ENCODE measurements at places on chromosomes 4 and X. TPM values are rescaled to one million over a fixed set of nuclear protein-coding genes. Genes with fewer than 3 reads are reported as not detected.

SORBS2 gene
- 33.2 TPM for total RNA-seq

- DNase-seq: no peak
- H3K36me3 ChIP-seq: no peaks in the 10 kb centered on the region
- no peak overlapping the region for H3K4me3 ChIP-seq
- no peak overlapping the region for H3K27ac ChIP-seq
- H3K4me1 ChIP-seq: no peaks in the 10 kb centered on the region
Observed at GRCh38 chr4:68124262-68124661, 5.4 kb downstream of the TMPRSS11F start.

KCND1 gene
- total RNA-seq: 1.4 TPM

TMEM128 gene
- 25.7 TPM for total RNA-seq

DNA sequence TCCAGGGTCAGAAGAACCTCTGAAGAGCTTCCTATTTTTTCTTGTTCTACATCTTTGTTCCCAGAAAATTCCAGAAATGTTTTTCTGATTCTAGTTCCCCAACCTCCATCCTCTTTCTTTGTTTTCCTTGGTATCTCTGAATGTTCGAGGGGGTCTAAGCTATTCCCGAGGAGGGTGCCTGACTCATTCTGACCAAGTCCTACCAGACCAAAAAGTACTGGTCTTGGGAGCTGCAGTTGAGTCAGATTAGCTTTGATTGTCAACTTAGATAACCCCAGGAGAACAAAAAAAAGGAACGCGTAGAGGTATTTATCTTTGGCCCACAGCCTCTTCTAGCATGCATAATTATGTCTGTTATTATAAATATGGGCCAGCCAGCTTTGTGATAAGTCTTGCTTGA, 12.1 kb upstream of the TENM3 start:
- no peaks in the 10 kb centered on the region for H3K27me3 ChIP-seq
- H3K27ac ChIP-seq: no peak overlapping the region
- H3K4me1 ChIP-seq: peaks cover 26% of the 10 kb centered on the region
- no peak for DNase-seq
- H3K36me3 ChIP-seq: peaks cover 2% of the 10 kb centered on the region

GRCh38 chr4:48047896-48048295, 31.3 kb downstream of the NIPAL1 start:
- H3K27me3 ChIP-seq: peaks cover 38% of the 10 kb centered on the region
- no peaks in the 10 kb centered on the region for H3K4me1 ChIP-seq
- no peak for DNase-seq
- no peak overlapping the region for H3K4me3 ChIP-seq
- no peaks in the 10 kb centered on the region for H3K36me3 ChIP-seq

ENPP6 gene
- total RNA-seq: not detected

LSM6 gene
- 19.9 TPM for total RNA-seq

GRCh38 chr4:167475951-167476350, 241.7 kb upstream of the SPOCK3 start:
- H3K4me3 ChIP-seq: no peak overlapping the region
- no peaks in the 10 kb centered on the region for H3K4me1 ChIP-seq
- no peak for DNase-seq
- H3K27me3 ChIP-seq: no peaks in the 10 kb centered on the region

GRCh38 chr4:41288254-41288653, 31.5 kb downstream of the UCHL1 start:
- H3K4me1 ChIP-seq: peaks cover 5% of the 10 kb centered on the region
- peaks cover 6% of the 10 kb centered on the region for H3K27me3 ChIP-seq
- H3K27ac ChIP-seq: no peak overlapping the region
- no peak for DNase-seq

GPR173 gene
- total RNA-seq: 12.6 TPM

NAT8L gene
- total RNA-seq: 0.64 TPM

DNA sequence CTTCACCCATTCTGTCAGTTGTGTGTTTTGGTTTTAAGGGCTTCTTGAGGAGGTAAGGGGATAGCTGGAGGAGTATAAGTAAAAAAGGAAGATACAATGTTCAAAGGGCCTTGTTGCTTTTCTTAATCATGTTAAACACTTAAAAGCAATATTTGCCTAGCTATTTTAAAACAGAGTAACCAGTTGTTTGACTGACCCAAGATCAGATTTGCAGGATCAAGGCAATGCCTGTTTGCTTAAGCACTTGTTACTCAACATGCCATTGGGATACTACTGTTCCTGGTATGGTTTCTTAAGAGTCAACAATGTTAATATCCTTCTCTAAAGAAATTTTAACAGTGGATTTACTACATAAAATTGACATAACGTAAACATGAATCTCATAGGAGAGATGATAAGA, 2.6 kb downstream of the DCLK2 start:
- no peaks in the 10 kb centered on the region for H3K27me3 ChIP-seq
- peaks cover 34% of the 10 kb centered on the region for H3K4me1 ChIP-seq
- peak overlapping the region; percentile 12 for H3K4me3 ChIP-seq
- peaks cover 3% of the 10 kb centered on the region for H3K36me3 ChIP-seq

- no peak overlapping the region for H3K27ac ChIP-seq
- peaks cover 3% of the 10 kb centered on the region for H3K36me3 ChIP-seq
- no peak overlapping the region for H3K4me3 ChIP-seq
Observed at GRCh38 chr4:147034372-147034771, 88.7 kb upstream of the TTC29 start.

GRCh38 chr4:76886848-76887441, 11.0 kb downstream of the SOWAHB start:
- H3K27ac ChIP-seq: no peak overlapping the region
- no peaks in the 10 kb centered on the region for H3K36me3 ChIP-seq
- H3K27me3 ChIP-seq: no peaks in the 10 kb centered on the region
- peaks cover 12% of the 10 kb centered on the region for H3K4me1 ChIP-seq
- no peak overlapping the region for H3K4me3 ChIP-seq

DNA sequence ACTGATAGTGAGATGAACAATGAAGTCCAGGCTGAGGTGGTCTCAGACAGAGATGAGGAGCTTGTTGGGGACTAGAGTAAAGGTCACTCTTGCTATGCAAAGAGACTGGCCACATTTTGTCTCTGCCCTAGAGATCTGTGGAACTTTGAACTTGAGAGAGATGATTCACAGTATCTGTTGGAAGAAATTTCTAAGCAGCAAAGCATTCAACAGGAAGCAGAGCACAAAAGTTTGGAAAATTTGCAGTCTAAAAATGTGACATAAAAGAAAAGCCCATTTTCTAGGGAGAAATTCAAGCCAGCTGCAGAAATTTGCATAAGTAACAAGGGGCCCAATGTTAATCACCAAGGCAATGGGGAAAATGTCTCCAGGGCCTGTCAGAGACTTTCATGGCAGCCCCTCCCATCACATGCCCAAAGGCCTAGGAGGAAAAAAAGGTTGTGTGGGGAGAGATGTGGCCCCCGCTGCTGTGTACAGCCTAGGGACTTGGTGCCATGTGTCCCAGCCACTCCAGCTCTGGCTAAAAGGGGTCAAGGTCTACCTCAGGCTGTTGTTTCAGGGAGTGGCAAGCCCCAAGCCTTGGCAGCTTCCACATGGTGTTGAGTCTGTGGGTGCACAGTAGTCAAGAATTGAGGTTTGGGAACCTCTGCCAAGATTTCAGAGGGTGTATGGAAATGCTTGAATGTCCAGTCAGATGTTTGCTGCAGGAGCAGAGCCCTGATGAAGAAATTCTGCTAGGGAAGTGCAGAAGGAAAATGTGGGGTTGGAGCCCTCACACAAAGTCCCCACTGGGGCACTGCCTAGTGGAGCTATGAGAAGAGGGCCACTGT, 262.8 kb downstream of the DKK2 start:
- H3K4me3 ChIP-seq: no peak overlapping the region
- no peak overlapping the region for H3K27ac ChIP-seq
- no peaks in the 10 kb centered on the region for H3K4me1 ChIP-seq

GRCh38 chr4:152112190-152112589, 351.4 kb upstream of the GATB start:
- no peak overlapping the region for H3K4me3 ChIP-seq
- H3K36me3 ChIP-seq: no peaks in the 10 kb centered on the region
- DNase-seq: no peak
- no peak overlapping the region for H3K27ac ChIP-seq

NAP1L5 gene
- 5.6 TPM for total RNA-seq

- H3K36me3 ChIP-seq: no peaks in the 10 kb centered on the region
- peaks cover 32% of the 10 kb centered on the region for H3K27me3 ChIP-seq
- peaks cover 5% of the 10 kb centered on the region for H3K4me1 ChIP-seq
- no peak for DNase-seq
- no peak overlapping the region for H3K4me3 ChIP-seq
Observed at GRCh38 chr4:186109245-186109644, 4.7 kb downstream of the FAM149A start.

GRCh38 chrX:67351411-67351810, 192.4 kb upstream of the AR start:
- no peaks in the 10 kb centered on the region for H3K27me3 ChIP-seq
- no peaks in the 10 kb centered on the region for H3K4me1 ChIP-seq
- no peaks in the 10 kb centered on the region for H3K36me3 ChIP-seq
- DNase-seq: no peak
- H3K27ac ChIP-seq: no peak overlapping the region
- no peak overlapping the region for H3K4me3 ChIP-seq

DNA sequence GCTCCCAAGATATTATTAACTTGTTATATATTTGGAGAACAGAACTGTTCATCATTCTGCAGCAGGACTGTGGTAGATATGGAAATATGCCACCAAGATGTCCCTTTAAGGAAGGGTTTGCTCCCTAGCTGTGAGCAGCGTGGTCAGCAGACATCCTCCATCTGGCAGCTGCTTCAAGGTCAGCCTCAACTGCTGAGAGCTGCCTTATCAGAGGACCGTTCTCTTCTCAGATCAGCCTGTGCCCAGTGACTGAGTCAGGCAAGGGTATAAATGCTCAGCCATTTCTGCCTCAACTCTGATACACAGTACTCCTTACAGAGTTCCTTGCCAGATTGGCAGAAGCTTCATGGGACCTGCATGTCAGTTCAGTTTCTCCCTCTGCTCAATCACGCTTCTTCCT, 63.4 kb upstream of the MAGEB2 start:
- peaks cover 14% of the 10 kb centered on the region for H3K4me1 ChIP-seq
- no peaks in the 10 kb centered on the region for H3K27me3 ChIP-seq
- no peak overlapping the region for H3K27ac ChIP-seq

DNA sequence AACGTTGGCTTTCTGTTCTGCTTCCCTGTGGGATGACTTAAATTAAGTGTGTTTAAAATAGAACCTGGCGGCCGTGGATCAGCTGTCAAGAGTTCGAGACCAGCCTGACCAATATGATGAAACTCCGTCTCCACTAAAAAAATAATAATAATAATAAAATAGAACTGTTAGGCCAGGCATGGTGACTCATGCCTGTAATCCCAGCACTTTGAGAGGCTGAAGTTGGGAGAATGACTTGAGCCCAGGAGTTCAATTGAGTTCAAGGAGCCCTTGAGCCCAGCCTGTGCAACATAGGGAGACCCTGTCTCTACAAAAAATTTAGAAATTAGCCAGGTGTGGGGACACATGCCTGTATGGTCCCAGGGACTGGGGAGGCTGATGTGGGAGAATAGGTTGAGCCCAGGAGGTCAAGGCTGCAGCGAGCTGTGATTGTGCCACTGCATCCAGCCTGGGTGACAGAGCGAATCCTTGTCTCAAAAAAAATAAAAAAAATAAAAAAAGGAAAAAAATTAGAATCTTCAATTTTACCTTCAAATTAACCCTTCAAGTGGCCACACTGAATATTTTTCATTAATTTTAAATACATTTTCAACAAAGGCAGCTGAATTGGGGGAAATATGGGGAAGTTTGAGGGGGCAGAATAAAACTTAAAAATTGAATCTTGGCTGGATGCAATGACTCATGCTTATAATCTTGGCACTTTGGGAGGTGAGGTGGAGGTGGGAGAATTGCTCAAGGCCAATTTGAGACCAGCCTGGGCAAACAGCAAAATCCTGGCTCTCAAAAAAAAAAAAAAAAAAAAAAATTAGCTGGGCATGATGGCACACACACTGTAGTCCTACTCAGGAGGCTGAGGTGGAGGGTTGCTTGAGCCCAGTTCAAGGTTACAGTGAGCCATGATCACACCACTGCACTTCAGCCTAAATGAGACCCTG, 31.8 kb upstream of the HSD17B13 start:
- DNase-seq: no peak
- H3K27me3 ChIP-seq: no peaks in the 10 kb centered on the region
- peak overlapping the region; percentile 80 for H3K27ac ChIP-seq
- peaks cover 13% of the 10 kb centered on the region for H3K4me1 ChIP-seq
- no peak overlapping the region for H3K4me3 ChIP-seq

DNA sequence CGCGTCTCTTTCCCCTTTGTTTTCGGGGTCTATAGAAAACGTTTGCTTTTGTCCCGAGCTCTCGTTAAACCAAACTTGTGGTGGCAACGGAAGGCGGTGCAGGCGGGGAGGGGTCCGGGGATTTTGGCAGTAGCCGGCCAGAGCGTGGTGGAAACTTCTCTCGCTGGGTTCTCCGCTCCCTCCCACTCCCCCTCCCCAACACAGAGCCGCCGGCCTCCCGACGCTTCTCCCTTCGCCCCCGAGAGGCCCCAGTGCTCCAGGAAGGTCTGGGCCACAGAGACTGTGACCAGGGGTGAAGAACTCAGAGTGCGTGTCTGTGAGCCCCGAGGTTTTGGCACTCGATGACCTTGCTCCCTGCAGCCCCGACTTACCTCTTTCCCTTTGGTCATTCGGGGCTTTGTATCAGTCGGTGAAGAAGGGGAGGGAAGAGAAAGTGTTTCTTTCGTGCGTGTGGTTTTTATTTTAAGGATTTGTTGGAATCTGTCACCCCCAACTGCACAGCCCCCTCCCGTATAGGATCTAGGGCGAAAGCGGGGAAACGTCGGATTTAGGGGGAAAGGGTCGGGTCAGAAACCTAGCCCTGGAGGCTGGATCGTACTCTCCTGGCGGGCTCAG, 9.0 kb upstream of the BCOR start:
- H3K4me3 ChIP-seq: peak overlapping the region; percentile 72
- peaks cover 53% of the 10 kb centered on the region for H3K4me1 ChIP-seq
- H3K36me3 ChIP-seq: no peaks in the 10 kb centered on the region
- DNase-seq: no peak

FAM9B gene
- not detected for total RNA-seq

DNA sequence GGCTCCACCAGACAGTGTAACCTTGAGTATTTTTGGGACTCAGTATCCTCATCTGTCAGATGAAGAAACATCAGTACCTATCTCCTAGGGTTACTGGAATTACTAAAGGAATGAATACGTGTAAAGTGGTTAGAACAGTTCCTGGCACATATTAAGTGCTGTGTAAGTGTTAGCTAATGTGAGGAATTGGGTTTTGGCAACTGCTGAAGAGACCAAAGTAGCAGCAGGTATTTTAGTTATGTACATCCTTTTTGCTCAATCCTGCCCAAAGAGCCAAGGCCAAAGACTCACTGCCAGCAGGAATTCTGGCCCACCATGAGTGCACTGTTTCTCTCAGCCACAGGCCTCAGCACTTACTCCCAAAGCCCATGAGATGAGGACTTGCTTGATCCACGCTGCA, 16.7 kb upstream of the MCF2 start:
- H3K36me3 ChIP-seq: no peaks in the 10 kb centered on the region
- no peak overlapping the region for H3K27ac ChIP-seq
- no peaks in the 10 kb centered on the region for H3K27me3 ChIP-seq
- peaks cover 5% of the 10 kb centered on the region for H3K4me1 ChIP-seq
- DNase-seq: no peak

FBXL5 gene
- 54.0 TPM for total RNA-seq

NLGN4X gene
- total RNA-seq: not detected

GRCh38 chrX:47831788-47832187, 4.9 kb upstream of the ZNF81 start:
- H3K27me3 ChIP-seq: peaks cover 3% of the 10 kb centered on the region
- no peaks in the 10 kb centered on the region for H3K36me3 ChIP-seq
- no peak overlapping the region for H3K27ac ChIP-seq
- no peak overlapping the region for H3K4me3 ChIP-seq
- no peak for DNase-seq
- no peaks in the 10 kb centered on the region for H3K4me1 ChIP-seq

CXorf65 gene
- total RNA-seq: not detected

RBM47 gene
- 0.11 TPM for total RNA-seq

- no peaks in the 10 kb centered on the region for H3K36me3 ChIP-seq
- no peak for DNase-seq
- H3K4me3 ChIP-seq: no peak overlapping the region
- no peak overlapping the region for H3K27ac ChIP-seq
Observed at GRCh38 chrX:943035-943434, 269.4 kb downstream of the CRLF2 start.

PPP3CA gene
- total RNA-seq: 41.5 TPM

Measured in osteocyte (in vitro differentiated cells).